ENCODE measurements at places on chromosomes 16 and 17. TPM values are rescaled to one million over a fixed set of nuclear protein-coding genes. Genes with fewer than 3 reads are reported as not detected.

- DNase-seq: no peak
Measured at GRCh38 chr17:32953045-32953444, 25.1 kb downstream of the TMEM98 start.

- no peak for DNase-seq
Measured at GRCh38 chr17:66474258-66474657, 171.8 kb downstream of the PRKCA start.

GRCh38 chr17:50935221-50935995 is 69.3 kb upstream of the TOB1 start:
- DNase-seq: no peak

GRCh38 chr16:15976929-15977637 is 27.7 kb downstream of the ABCC1 start:
- no peak for DNase-seq

DNA sequence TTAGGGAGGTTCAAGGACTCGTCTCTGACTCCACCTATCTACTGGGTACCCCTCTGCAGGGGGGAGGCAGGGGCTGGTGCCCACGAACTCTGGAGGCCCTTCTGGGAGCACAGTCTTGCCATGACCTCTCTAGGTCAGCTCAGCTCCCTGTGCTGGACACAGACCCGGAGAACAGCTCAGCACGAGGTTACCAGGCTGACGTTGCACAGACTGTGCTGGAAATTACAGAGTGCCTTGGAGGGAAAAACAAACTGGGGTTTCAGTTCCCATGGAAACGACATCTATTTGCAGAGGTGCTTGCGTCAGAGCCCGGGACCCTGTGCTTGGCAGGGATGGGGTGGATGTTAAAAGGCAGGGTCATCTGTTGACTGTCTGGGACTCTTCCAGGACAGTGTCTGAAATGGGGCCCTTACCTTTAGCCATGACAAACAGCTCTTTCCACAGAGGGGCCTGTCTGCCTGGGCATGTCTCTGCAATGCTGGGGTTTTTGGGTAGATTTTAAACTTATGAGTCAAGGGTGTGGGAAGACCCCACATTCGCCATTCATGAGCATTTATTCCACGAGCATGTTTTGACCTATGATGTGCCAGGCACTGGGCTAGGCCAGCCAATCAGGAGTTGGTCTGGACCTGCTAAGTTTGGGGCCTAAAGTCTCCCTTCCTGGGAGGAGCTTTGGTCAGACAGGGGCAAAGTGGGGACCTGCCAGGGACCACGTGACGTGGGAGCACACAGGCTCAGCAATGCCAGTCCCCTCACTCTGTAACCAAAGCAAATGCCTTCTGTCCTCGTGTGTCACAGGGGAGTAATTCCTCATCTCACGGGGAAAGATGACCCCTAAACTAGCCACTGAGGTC is 22.5 kb downstream of the CCR7 start:
- peak; percentile 49 for DNase-seq

GRCh38 chr17:44760474-44761308 is 1.9 kb downstream of the ADAM11 start:
- DNase-seq: no peak

DNA sequence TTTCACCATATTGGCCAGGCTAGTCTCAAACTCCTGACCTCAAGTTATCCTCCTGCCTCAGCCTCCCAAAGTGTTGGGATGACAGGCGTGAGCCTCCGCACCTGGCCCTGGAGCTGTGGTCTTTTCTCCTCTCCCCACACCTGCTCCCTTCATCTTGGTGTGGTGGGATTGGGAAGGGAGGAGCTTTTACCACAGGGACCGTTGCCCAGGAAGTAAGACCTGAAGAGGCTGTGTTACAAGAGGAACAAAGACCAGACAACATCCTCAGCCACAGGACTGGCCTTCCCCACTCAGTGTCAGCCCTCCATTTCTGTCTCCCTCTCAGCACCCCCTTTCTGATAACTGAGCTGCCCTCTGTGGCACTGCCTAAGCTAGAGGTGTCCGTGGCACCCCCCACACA is 9.4 kb upstream of the C17orf113 start:
- DNase-seq: no peak

DNA sequence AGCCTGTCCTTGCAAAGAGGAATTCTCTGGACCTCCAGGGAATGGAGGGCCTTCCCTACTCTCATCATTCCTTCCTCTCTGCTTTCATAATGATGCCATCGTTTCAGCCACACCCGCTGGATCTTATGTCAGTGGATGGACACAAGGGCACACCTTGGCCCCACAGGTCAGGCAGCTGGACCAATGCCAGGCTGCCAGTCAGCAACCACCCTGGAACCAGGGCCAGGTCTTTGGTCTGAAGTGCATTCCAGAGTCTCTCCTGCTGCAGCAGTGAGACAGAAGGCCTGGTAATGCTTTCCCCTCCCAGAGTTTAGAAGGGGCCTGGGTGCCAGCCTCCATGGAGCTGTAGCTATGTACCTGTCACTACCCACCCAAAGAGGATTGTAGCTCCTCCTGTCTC is 7.4 kb downstream of the C1QL1 start:
- DNase-seq: no peak

GRCh38 chr17:48514477-48514876 is 16.3 kb downstream of the HOXB1 start:
- DNase-seq: peak; percentile 48

The RASL10B gene
- 0.37 TPM for total RNA-seq

The GRAP gene
- total RNA-seq: 9.7 TPM

The EPOP gene
- total RNA-seq: 10.4 TPM

Data from activated CD8-positive, alpha-beta memory T cell treated with anti-CD3 and anti-CD28 coated beads, Interleukin-2, amount 10 ng/mL, durations not matched to agents 7 days and 5 days (primary cell).